Gastroesophageal sphincter (tissue), 4 donors: ENCODE measurements at places on chromosomes 12 and 14. TPM values are rescaled to one million over a fixed set of nuclear protein-coding genes. Genes with fewer than 3 reads are reported as not detected.

DNA sequence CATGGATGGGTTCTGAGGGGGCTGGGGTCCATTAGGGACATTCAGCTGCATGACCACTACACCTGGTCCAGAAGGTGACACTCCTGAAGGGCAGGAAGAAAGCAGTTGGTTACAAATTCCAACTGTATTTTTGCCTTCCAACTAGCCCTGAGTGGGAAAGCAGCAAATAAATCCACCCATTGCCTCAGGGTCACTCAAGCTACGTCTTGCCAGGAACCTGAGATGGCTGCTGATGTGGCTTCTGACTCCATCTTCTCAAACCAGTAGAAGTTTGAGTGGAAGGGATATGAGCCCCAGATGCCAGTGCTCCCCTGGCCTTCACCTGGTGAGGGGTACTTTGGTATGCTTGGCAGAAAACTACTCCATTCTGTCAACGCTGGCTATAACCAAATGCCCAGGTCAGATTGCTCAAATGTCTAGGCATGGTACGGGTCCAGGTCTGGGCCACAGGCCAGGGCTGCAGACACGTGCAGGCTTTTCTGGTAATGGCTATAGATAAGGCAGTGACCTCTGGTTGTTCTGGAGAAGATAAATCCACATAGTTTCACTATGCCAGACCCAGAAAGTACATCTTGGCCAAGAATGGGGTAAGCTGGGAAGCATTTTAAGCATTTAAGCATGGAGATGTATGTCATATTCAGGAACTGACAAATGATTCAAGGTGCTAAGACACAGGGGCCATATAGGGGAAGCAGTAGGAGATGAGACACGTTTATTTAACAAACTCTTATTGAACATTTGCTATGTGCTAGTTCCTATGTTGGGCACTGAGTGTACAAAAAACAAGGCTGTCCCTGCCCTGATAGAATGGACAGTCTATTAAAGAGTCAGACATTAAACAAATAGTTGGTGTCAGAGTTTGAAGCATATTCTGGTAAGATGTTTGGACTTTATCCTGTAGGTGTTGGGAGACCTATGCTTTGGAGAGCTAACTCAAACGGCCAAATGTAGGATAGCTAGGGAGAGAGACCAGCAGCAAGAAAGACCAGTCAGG is 8.3 kb upstream of the STAC3 start:
- no peak for ATAC-seq

FAM222A gene
- 0.54 TPM for total RNA-seq

DNA sequence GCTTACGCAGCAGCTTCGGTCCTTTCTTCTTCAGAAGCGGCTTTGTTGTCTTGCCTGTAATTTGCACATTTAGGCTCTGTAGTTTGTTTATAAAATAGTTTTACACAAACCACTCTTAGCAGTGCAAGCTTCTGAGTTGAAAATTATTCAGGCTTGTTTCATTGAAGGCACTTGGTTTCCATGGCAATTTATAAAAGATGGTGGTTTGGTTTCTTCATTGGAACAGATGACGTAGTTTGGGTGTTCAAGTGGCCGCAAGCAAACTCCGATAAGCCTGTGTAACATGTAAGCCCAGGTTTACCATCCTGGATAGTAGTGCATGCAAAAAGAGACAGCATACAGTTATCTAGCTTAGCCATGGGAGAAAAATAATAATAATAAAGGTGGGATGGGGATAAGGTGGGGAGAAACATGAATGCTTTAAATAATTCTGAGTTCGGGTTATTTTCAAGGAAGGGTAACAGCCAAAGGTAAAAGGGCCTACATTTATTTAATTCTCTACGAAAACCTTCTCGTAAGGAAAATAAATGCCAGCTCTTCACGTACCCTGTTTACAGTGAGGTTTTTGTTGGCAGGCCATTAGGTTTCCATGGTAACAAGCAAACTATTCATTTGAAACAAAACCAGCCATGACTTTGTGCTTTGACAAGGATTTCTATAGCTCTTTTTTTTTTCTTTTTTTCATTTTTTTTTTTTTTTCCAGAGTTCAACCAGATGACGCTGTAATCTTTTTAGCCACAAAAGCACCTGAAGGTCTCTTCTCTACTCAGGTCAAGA is 189.6 kb upstream of the RPL10L start:
- no peak for ATAC-seq

DNA sequence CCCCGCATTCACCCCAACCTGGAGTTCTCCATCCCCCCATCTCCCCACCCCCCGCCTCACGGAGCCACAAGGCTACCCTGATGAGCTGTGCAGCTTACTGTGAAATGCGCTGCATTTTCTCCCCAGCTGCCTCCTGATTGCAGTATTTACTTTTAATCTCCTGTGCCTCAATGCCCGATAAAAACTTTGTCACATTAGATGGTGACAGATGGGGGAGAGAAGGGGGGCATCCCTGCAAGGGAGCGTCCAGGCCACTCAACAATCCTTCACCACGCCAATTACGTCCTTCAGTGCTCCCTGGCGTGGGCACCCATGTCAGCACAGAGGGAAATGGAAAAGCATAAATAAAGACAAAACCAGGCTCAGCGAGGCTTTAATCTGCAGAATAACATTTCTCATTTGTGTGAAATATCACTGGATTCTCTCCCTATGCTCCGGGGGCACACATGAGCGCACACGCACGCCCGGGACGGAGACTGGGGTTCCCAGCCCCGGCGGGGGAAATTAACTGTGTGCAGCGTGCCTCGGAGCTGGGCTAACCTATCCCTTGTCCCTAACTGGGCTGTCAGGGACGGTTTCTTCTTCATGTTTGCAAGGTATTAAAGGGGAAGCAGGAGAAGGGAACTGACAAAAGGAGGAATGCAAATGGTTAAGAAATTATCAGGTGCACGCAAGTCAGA is 186.7 kb upstream of the VASH1 start:
- no peak for ATAC-seq

GRCh38 chr12:201361-201760 is 12.6 kb downstream of the SLC6A12 start:
- no peak for ATAC-seq

GRCh38 chr12:52387859-52388258 is 2.4 kb upstream of the KRT84 start:
- ATAC-seq: no peak

DNA sequence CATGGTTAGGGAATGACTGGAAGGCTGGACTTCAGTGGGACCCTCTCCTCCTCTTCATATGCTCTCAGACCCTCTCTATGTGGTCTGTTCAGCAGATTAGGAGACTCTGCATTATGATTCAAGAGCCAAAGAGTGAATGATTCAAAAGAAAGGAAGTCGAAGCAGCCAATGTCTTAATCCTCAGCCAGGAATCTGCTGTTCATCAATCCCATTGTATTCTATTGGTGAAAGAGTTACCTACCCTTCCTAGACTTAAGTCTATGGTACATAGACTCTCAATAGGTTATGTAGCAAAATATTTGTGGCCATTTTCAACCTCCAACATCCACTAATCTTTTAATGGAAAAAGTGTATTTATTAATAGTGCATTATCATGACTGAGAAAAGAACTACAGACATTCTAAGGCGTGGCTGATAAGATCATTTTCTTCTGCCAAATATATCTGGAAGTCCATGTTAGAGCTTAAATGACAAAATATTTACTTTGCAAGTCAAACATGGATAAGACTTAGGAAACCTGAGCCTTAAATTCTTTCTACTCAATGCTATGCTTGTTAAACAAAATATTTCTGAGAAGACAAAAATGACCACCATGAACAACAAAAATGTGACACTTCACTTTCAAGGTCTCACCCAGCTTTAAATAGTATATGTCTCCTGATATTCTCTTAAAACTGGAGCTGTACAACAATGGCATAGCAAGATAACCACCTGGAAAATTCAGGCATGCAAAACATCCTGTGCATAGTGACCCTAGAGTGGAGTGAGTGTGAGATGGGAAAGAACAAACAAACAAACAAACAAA is 1100.6 kb downstream of the GALC start:
- no peak for ATAC-seq

DNA sequence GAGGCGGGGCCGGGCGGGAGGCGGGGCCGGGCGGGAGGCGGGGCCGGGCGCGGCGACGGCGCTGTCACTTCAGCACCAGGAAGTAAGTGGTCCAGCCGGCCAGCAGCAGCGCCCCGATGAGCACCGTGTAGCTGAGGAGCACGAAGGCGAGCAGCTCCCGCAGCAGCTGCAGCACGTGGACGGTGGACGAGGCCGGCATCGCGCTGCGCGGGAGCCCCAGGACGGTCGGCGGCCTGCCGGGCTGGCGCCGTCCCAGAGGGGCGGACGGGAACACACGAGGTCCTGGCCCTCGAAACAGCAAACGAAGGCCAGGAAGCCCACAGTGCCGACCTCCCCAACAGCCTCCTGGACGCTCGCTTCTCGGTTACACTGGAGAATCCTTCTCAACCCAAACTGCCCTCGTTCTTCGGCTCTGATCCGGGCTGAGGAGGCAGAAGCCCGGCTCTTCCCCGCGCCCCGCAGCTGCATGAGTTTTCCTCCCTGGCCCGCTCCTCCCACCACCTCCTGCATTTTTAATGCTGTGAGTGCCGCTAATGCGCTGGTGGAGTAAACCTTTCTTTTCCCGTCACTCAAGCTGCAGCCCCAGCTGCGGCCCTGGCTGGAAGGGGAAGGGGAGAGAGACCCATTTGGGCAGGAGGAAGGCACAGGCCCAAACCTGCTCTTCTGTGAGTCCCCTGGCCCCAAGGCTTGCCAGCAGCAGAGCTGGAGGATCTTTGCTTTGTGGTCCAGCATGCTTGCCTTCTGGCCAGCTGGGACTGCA is 694 bp upstream of the DIABLO start:
- ATAC-seq: no peak

- peak; percentile 46 for ATAC-seq
Observed at GRCh38 chr12:47397664-47398281, 308.1 kb downstream of the RPAP3 start.

KRT84 gene
- not detected for total RNA-seq

DNA sequence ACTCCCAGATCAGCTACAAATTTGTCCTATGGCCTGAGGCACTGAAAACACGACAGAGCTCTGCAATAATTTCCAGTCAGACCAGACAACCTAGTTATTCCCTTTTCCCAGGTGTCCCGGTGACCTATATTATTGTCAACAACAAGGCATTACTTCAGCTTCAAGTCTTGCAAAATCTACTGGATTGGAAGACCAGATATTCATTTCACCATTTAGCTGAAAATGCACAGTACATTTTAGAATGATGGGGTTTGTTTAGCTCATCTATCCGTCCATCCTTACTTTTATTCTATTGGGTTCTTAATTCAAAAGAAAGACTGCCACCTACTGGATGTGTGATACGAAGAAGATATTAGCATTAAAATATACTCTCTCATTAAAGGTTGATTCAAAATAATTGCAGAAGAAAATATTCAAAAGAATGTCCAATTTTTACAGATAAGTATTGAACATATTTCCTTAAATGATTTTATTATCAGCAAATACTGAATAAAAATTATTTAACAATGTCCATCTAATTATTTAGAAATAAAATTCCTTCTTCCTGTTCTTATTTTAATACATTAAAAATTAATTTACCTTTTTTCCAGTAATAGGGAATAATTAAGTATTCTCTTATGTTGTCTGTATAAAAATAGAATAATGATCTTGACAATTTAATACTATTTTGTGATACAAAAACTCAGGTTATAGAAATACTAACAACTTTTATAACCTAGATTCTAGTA is 244.9 kb upstream of the LRIG3 start:
- ATAC-seq: no peak

PTPRR gene
- 0.12 TPM for total RNA-seq

DNA sequence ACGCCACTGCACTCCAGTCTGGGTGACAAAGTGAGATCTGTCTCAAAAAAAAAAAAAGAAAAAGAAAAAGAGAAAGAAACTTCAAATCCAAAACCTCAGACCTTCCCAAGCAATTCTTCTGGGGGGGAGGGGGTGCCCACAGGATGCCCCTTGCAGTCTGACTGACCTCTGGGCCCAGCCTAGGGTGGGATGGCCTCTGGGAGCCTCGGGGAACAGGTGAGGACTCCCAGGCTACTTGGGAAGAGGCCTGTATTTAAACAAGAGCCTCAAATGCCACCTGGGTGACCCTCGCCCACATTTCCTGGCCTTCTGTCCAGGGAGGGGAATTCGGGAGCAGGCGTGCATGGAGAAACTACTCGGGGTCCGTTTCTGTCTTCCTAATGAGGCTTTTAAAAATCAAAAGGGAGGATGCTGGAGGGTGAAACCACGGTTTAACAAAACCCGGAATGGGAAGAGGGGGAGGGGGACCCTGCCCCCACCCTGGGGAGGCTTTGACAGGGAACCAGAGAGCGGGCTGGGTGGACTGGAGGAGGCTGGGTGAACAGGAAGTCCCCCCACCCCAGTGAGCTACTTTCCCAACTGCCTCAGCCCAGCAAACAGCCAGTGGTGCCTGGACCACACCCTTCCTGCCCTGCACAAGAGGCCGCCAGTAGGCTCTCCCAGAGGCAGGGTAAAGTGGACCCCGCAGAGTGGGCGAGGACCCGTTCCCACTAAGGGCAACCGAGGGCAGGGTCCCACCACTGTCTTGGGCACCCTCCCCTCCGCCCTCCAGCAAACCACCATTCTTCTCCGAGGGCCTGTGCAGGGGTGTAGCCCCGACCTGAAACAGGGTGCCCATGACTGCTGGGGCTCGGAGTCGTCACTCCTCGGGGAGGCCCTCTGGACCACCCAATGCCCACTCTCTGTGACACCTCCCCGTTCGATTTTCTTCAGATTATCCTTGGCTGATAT is 1.5 kb upstream of the FBRSL1 start:
- peak; percentile 26 for ATAC-seq

DNA sequence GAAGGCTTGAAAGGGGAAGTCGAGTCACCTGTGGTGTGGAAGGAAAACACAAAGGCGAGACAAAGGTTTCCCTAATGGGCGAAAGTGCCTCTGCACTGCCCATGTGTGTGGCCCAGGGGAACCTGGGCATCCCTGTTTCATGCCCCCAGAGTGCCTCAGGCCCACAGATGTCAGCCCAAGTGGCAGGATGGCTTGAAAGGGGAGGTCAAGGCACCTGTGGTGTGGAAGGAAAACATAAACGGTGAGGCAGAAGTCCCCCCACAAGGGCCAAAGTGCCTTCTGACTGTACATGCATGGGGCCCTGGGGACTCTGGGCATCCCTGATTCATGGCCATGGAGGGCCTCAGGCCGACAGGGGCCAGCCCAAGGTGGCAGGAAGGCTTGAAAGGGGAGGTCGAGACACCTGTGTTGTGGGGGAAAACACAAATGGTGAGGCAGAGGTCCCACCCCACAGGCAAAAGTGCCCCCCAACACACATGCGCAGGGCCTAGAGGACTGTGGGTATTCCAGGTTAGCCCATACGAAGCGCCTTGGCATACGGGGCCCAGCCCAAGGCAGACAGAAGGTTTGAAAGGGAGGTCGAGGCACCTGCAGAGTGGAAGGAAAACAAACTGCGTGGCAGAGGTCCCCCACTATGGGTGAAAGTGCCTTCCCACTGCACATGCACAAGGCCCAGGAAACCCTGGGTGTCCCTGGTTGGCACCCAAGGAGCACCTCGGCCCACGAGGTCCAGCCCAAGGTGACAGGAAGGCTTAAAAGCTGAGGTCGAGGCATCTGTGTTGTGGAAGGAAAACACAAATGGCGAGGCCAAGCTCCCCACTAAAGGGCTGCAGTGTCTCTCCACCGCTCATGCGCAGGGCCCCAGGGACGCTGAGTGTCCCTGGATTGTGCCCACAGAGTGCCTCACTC is 382.3 kb downstream of the ALG10 start:
- no peak for ATAC-seq

PRR4 gene
- total RNA-seq: 1.9 TPM

CCDC197 gene
- not detected for total RNA-seq

- ATAC-seq: no peak
Observed at GRCh38 chr12:119182701-119183493, 4.2 kb downstream of the HSPB8 start.

CFAP251 gene
- 1.9 TPM for total RNA-seq
